ENCODE measurements at places on chromosomes 2 and 18. TPM values are rescaled to one million over a fixed set of nuclear protein-coding genes. Genes with fewer than 3 reads are reported as not detected.

The GBX2 gene
- not detected for total RNA-seq

The EMX1 gene
- total RNA-seq: 0.07 TPM

The CD207 gene
- total RNA-seq: not detected

The CLEC4F gene
- total RNA-seq: not detected

The TMEM18 gene
- total RNA-seq: 14.1 TPM

The NTSR2 gene
- not detected for total RNA-seq

The SERPINB13 gene
- 16.7 TPM for total RNA-seq

The TMEM127 gene
- total RNA-seq: 19.8 TPM

The TCF4 gene
- 3.4 TPM for total RNA-seq

The SH2D6 gene
- total RNA-seq: 0.28 TPM

The QPCT gene
- 16.1 TPM for total RNA-seq

The LRRC30 gene
- total RNA-seq: not detected

The CHRNG gene
- not detected for total RNA-seq

The ACVR1 gene
- 20.5 TPM for total RNA-seq

The DSG2 gene
- total RNA-seq: 557 TPM

The AKAIN1 gene
- not detected for total RNA-seq

The COL6A3 gene
- total RNA-seq: under 0.01 TPM

The CD8B2 gene
- total RNA-seq: not detected

The KCNG2 gene
- total RNA-seq: not detected

The MGAT5 gene
- total RNA-seq: 77.9 TPM

The GPR75 gene
- 2.6 TPM for total RNA-seq

The ERBB4 gene
- not detected for total RNA-seq

The ANKRD53 gene
- total RNA-seq: not detected

The KIF1A gene
- not detected for total RNA-seq

The MGAT4A gene
- total RNA-seq: 6.8 TPM

The ERMN gene
- not detected for total RNA-seq

The TRIM43B gene
- not detected for total RNA-seq

The ITPRIPL1 gene
- total RNA-seq: 2.3 TPM

The NR4A2 gene
- 0.57 TPM for total RNA-seq

The XDH gene
- total RNA-seq: 16.9 TPM

The LCLAT1 gene
- 26.2 TPM for total RNA-seq

The SALL3 gene
- not detected for total RNA-seq

The SOX11 gene
- total RNA-seq: under 0.01 TPM

The PTPRN gene
- total RNA-seq: not detected

The POTEJ gene
- total RNA-seq: not detected

The BCL11A gene
- 14.9 TPM for total RNA-seq

The DCDC2C gene
- not detected for total RNA-seq

The GALR1 gene
- not detected for total RNA-seq

The FEV gene
- total RNA-seq: not detected

The LIPG gene
- total RNA-seq: 23.2 TPM

The CFLAR gene
- total RNA-seq: 80.3 TPM

The SERPINB12 gene
- 0.34 TPM for total RNA-seq

Data from nasal cavity respiratory epithelium epithelial cell of viscerocranial mucosa (primary cell).